Fibroblast of skin of left biceps (primary cell): ENCODE measurements at places on chromosomes 5 and 9.

GRCh38 chr5:2269656-2270055 is 386.9 kb upstream of the IRX4 start:
- DNase-seq = no peak

- no peak for DNase-seq
Observed at GRCh38 chr9:33388110-33388994, 14.0 kb downstream of the AQP7 start.

DNA sequence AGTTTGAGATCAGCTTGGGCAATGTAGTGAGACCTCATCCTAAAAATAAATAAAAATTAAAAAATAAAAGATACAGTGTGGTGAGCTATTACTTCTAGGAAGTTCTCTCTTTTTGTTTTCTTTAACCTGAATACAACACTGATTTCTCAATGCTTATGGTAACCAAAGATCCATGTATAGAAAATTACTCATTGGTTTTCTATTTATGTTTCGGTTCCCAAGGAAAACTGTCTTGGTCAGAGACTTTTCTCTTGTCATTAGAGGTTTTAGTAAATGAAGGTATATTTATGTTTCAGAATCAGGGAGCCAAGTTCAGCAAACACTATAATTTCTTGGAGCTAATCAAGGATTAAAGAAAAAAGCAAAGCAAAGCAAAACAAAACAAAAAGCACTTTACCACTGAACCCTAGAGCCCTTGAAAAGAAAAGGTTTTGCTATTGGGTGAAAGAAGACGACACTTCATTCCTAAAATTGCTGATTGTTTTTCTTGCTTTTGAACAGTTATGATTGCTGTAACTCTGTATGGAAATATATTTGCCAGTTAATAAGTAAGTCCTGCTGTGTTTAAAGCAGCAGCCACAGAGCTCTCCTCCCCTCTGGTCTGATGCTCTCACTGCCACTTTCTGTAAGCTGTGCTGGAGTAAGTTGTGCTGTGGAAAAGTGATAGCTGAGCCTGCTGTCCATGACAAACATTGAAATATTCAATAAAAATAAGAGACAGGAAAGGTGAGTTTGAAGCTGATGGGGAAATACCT is 298.2 kb downstream of the CD180 start:
- no peak for DNase-seq

- no peak for DNase-seq
Observed at GRCh38 chr5:40240111-40240510, 439.6 kb upstream of the PTGER4 start.

DNA sequence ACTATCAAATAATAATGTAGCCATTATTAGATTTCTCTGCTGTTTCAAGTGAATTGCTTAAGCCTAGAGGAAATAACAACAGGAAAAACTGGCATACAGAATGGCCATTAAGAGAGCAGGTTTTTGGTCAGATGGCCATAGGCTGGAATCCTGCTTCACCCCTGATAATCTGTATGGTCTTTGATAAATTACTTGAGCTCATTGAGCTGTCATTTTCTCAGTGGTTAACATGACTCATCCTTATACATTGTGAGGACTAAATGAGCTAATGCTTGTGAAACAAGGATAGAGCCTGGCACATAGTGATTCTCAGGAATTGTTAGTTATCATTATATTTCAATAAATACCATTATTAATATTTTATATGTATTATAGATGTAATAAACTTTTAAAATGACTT is 516.5 kb downstream of the KIF4B start:
- DNase-seq = no peak

DNA sequence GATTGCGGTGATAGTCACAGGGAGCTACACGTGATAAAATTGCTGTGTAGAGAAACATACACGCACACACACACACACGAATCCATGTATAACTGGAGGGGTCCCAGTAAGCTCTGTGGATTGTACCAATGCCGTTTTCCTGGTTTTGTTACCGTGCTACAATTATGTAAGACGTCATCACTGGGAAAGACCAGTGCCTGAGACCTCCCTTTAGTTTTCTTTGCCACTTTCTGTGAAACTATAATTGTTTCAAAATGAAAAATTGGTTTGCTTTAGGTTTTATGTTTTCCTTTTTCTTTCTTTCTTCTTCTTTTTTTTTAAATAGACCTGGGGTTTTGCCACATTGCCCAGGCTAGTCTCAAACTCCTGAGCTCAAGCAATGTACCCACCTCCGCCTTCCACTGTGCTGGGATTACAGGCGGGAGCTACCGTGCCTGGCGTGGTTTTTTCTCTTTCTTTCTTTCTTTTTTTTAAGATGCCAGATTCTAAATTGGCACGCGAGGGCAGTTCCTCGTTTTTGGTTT is 21.3 kb downstream of the OR2V2 start:
- no peak for DNase-seq

GRCh38 chr5:88275581-88275980 is 6.9 kb upstream of the TMEM161B start:
- no peak for DNase-seq

- DNase-seq = no peak
Observed at GRCh38 chr5:93303291-93303691, 277.7 kb downstream of the NR2F1-AS1 start.
